ENCODE measurements at places on chromosomes 1 and 21. TPM values are rescaled to one million over a fixed set of nuclear protein-coding genes. Genes with fewer than 3 reads are reported as not detected.
A peak's percentile ranks its signal among the peaks of the same experiment; 100 is the strongest.

The PLXNA2 gene
- 26.9 TPM for total RNA-seq

The CLCA1 gene
- not detected for total RNA-seq

The PCSK9 gene
- 7.0 TPM for total RNA-seq

The KCNA10 gene
- not detected for total RNA-seq

The LCE1C gene
- total RNA-seq: not detected

The SLAMF1 gene
- 1.1 TPM for total RNA-seq

The CLCNKB gene
- not detected for total RNA-seq

The DNASE2B gene
- total RNA-seq: not detected

The RGS16 gene
- 1.1 TPM for total RNA-seq

The FCGR2B gene
- total RNA-seq: 1.9 TPM

The AMY1B gene
- not detected for total RNA-seq

The MYBPH gene
- not detected for total RNA-seq

The GPBP1L1 gene
- 93.0 TPM for total RNA-seq

The COG2 gene
- 27.7 TPM for total RNA-seq

GRCh38 chr1:54081306-54082270, 28.2 kb downstream of the TCEANC2 start:
- H3K27me3 ChIP-seq: no peaks in the 10 kb centered on the region
- no peak overlapping the region for H3K27ac ChIP-seq
- H3K4me3 ChIP-seq: no peak overlapping the region
- DNase-seq: no peak
- peaks cover 5% of the 10 kb centered on the region for H3K36me3 ChIP-seq

GRCh38 chr1:26289158-26290059, 9.5 kb downstream of the SH3BGRL3 start:
- H3K4me3 ChIP-seq: no peak overlapping the region
- peaks cover 76% of the 10 kb centered on the region for H3K4me1 ChIP-seq
- peak overlapping the region; percentile 41 for H3K27ac ChIP-seq
- H3K27me3 ChIP-seq: no peaks in the 10 kb centered on the region
- DNase-seq: peak; percentile 59

DNA sequence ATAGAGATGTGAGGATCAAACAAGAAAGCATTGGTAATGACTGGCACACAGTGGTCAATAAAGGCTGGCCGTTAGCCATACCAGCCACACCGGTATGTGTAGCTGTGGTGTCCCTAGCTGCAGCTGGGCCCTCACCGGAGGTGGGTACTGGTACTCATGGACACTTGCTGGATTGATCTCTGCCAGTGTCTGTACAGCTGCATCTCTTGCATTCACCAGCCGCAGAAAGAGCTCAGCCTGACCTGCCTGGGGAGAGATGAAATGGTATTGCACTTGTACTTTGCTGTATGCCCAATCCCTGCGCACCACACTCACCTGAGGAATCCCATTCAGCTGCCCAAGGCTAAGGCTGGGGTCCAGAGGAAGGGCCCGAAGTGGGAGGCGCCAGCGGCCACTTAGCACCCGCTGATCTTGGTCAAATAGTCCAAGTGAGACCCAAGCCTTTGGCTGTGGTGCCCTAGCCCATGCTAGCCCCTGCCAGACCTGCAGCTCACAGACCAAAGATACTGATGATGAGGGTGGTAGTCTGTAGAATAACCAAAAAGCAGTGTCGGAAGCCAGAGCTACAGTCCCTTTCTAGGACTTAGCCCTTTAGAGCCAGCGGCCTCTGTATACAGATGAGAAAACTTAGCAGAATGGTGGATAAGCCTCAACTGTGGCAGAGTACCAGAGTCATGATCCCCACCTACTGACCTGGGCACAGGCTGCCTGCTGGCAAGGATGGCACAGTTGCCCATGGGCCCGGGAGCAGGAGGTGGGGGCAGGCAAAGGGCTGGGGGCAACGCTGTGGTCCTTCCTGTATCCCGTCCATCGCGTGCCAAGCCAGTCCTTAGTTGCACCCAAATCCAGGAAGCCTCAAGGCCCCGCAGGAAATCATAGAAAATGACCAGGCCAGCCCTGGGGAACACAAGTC, 3.0 kb downstream of the CCDC17 start:
- no peaks in the 10 kb centered on the region for H3K27me3 ChIP-seq
- H3K4me1 ChIP-seq: peaks cover 19% of the 10 kb centered on the region
- H3K4me3 ChIP-seq: no peak overlapping the region
- H3K27ac ChIP-seq: peak overlapping the region; percentile 84

GRCh38 chr1:235556807-235557206, 52.6 kb upstream of the B3GALNT2 start:
- H3K27ac ChIP-seq: no peak overlapping the region
- no peaks in the 10 kb centered on the region for H3K36me3 ChIP-seq
- DNase-seq: no peak
- no peaks in the 10 kb centered on the region for H3K4me1 ChIP-seq

- H3K4me1 ChIP-seq: peaks cover 32% of the 10 kb centered on the region
- no peak for DNase-seq
- H3K27me3 ChIP-seq: no peaks in the 10 kb centered on the region
- no peak overlapping the region for H3K27ac ChIP-seq
- no peaks in the 10 kb centered on the region for H3K36me3 ChIP-seq
Measured at GRCh38 chr1:116765962-116766361, 11.7 kb downstream of the CD2 start.

DNA sequence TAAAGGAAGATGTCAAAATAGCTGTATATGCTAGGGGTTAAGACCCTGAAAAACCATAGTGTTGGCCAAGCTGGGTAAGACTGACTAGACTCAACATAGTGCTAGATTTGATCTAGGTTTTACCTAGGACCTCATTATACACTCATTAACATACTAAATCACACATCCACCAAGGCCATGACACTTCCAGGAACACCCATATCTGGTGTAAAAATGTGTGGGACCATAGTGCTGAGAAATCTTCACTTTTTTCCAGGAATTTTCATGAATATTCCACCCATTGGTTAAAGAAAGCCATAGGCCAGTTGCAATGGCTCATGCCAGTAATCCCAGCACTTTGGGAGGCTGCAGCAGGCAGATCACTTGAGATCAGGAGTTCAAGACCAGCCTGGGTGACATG, 34.0 kb upstream of the ACADM start:
- H3K4me3 ChIP-seq: no peak overlapping the region
- no peak for DNase-seq
- H3K36me3 ChIP-seq: no peaks in the 10 kb centered on the region
- no peaks in the 10 kb centered on the region for H3K27me3 ChIP-seq

- peaks cover 24% of the 10 kb centered on the region for H3K36me3 ChIP-seq
- H3K27me3 ChIP-seq: no peaks in the 10 kb centered on the region
- no peak overlapping the region for H3K4me3 ChIP-seq
- no peak for DNase-seq
Measured at GRCh38 chr21:46543306-46543705, 61.6 kb downstream of the S100B start.

DNA sequence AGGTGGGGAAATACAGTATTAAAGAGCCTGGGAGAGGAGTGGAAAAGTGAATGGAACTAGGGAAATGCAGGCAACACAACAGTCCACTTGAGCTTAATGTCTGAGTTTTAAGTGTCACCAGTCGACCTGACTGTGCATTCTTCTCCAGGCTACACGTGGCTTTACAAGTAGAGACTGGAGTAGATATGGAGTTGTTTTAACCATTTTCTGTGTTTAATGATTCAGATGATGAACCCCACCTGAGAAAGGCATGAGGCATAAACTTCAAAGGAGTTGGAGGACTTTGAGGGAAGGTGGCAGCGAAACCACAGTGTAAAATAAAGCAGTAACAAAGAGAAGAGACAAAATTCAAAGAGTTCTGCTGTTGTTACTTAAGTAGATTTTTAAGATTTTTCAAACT, 12.6 kb downstream of the FUBP1 start:
- H3K27me3 ChIP-seq: no peaks in the 10 kb centered on the region
- DNase-seq: no peak
- peaks cover 4% of the 10 kb centered on the region for H3K36me3 ChIP-seq
- H3K4me3 ChIP-seq: no peak overlapping the region
- no peak overlapping the region for H3K27ac ChIP-seq

DNA sequence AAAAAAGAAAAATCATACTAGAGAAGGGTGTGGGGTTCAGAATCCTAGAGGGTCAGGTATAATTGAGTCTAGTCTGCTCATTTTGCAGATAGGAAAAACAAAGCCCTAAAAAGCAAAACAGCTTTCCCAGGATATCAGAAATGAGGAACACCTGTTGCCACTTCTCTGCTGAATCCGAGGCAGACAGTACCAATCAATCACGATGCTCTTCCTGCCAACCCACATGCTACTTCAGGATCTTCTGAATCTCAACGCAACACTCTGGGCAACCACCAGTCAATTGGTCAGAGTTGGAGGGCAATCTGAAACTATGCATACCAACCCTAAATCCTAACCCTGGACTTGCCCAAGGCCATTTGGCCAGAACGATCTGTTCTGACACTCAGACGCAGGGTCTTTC, 128.3 kb downstream of the EPHB2 start:
- no peak for DNase-seq
- H3K27me3 ChIP-seq: no peaks in the 10 kb centered on the region
- H3K36me3 ChIP-seq: no peaks in the 10 kb centered on the region
- no peak overlapping the region for H3K4me3 ChIP-seq
- no peak overlapping the region for H3K27ac ChIP-seq

DNA sequence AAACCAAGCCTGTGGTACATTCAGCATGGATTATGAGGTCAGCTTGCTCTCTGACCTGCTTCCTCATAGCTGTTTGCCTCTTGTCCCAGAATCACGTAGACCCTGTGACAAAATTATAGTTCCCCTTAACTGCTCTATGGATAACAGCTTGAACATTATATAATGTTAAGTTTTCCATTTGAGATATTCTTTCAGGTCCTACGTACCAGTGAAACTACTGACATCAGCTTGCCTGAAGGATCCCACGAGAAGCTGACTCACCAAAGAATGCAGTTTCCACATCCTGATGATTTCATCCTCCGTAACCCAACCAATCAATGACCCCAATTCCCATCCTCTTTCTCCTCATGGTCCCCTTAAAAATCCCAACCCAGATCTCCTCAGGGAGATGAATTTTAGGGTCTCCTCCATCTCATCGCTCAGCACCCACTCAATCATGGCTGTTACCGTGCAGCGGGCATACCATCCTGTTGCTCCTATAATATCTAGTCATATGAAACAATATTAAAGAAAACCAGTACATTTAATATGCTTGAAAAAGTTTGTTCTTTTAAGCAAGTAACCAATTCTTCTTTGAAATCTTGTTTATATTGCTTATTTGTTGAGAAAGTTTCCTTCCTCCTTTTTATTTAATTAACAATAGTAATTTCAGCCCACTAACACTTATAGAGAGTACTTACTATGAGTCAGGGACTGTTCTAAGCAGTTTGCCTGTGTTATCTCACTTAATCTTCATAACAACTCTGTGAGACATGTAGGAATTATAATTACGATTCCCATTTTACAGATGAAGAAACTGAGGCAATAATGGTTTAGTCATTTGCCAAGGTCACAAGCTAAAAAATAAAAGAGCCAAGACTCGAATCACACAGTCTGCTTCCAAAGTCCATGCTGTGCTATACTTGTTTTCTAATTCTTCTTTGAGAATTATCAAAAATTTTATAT, 27.4 kb downstream of the CHML start:
- H3K4me1 ChIP-seq: no peaks in the 10 kb centered on the region
- DNase-seq: no peak
- no peaks in the 10 kb centered on the region for H3K36me3 ChIP-seq
- no peaks in the 10 kb centered on the region for H3K27me3 ChIP-seq

DNA sequence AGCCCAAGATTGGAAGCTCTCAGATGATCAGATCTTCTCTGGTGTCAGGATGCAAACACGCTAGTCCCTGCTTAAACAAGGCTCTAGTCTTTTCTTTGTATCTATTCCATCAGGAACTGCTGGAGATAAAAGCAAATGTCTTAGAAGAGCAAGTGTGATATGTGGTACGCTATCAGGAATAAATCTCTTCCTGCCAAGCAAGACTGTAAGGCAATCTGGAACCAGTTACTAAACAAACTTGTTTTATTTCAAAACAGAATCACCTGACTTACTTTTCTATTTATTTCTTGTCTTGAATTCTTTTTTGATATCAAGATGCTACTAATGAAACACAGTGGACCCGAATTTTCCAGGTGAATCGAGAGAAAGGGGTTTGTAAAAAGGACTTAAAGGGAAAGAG, 139.9 kb upstream of the ZNF644 start:
- no peaks in the 10 kb centered on the region for H3K4me1 ChIP-seq
- no peaks in the 10 kb centered on the region for H3K27me3 ChIP-seq
- no peaks in the 10 kb centered on the region for H3K36me3 ChIP-seq
- DNase-seq: no peak
- no peak overlapping the region for H3K4me3 ChIP-seq
- H3K27ac ChIP-seq: no peak overlapping the region

DNA sequence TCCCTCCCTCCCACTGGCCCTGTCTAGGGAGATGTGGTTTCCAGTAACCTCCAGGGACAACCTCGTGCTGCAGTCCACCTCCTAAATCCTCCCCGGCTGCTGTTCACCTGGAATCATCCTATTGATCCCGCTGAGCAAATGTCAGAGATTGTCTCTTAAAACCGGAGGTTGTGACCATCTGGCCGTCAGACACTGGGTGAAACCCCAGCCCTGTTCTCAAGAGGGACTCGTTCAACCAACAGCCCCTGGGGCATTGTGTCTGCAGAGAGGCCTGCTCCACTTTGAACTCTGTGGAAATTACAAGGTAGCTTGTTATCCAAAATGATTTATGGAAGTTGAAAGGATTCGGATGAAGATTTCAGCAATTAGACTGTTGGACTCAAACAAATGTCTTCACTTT, 498.0 kb downstream of the MATN1 start:
- no peak overlapping the region for H3K4me3 ChIP-seq
- H3K27me3 ChIP-seq: peaks cover 55% of the 10 kb centered on the region
- no peak overlapping the region for H3K27ac ChIP-seq
- DNase-seq: no peak

- no peak overlapping the region for H3K4me3 ChIP-seq
- no peaks in the 10 kb centered on the region for H3K4me1 ChIP-seq
- no peak for DNase-seq
- peaks cover 2% of the 10 kb centered on the region for H3K27me3 ChIP-seq
- H3K27ac ChIP-seq: no peak overlapping the region
- no peaks in the 10 kb centered on the region for H3K36me3 ChIP-seq
Measured at GRCh38 chr1:224623310-224623714, 7.2 kb downstream of the CNIH3 start.

DNA sequence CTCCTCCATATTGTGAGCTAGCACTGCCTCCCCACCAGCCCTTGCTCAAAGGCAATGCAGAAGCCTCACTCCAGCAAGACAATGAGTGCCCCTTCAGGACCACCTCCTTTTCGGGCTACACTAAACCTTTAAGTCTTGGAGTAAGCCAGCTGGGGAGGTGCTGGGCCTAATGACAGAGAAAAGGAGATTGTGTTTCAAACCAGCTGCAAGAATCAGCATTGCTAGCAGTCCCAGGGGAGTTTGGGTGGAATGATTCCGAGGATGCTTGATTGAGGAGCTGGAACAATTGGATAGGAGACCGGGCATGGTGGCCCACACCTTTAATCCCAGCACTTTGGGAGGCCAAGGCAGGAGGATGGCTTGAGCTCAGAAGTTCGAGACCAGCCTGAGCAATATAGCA, 54.1 kb upstream of the GPR37L1 start:
- H3K27ac ChIP-seq: no peak overlapping the region
- H3K4me3 ChIP-seq: no peak overlapping the region
- no peak for DNase-seq
- H3K36me3 ChIP-seq: no peaks in the 10 kb centered on the region
- H3K27me3 ChIP-seq: no peaks in the 10 kb centered on the region

Measured in esophagus squamous epithelium (tissue), 5 donors.